ENCODE measurements at places on chromosomes 1 and 21.
A peak's percentile ranks its signal among the peaks of the same experiment; 100 is the strongest.

DNA sequence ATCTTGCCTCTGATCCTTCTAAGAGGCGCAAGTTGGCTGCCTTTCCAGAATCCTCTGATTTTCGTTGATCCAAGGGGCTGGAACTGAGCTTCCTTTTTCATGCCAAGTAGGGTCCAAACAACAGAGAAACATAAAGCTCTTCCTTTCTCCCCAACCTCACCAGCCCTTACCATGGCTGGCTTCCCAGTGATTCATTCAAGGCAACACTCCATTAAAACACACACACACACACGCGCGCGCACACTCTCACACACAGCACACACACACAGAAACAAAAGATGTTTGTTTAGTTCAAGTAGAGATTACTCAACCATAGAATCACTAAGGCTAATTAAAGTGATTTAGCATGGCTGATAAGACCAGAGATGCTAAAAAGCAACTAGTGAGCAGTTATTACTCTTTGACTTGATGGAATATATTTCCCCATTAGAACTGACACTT lies 13.0 kb upstream of the GUCA2A start:
- DNase-seq, result peak; percentile 74

DNA sequence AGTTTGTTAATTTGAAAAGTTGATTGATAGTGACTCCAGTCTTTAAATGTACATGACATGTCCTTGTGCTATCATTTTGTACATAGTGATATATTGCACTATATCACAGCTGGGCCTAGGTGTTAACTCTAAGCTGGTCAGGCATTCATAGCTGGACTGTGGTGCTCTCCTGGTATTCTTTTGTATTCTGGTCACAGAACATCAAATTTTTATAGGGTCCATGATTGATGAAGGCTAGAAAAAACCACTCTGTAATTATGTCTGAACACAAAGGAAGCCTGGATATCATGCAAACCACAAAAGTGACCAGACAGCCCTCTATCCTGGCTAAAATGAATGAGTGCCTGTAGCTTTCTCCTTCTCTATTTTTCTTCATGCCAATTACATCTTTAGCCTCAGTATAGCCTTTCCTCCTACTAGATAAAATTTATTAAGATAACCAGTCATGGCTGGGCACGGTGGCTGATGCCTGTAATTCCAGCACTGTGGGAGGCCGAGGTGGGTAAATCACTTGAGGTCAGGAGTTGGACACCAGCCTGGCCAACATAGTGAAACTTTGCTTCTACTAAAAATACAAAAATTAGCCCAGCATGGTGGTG lies 134.9 kb upstream of the B3GALT2 start:
- DNase-seq, result peak; percentile 70

DNA sequence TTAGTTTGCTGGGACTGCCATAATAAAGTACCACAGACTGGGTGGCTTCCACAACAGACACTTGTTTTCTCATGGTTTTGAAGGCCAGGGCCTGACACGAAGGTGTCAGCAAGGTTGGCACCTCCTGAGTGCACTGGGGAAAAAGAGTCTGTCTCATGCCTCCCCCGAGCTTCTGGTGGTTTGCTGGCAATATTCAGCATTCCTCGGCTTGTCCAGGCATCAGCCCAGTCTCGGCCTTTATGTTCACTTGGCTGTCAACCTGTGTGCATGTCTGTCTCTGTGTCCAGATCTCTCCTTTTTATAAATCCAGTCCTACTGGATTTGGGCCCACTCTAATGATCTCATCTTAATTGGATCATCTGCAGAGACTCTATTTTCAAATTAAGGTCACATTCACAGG lies 72.6 kb downstream of the DOP1B start:
- DNase-seq, result no peak

DNA sequence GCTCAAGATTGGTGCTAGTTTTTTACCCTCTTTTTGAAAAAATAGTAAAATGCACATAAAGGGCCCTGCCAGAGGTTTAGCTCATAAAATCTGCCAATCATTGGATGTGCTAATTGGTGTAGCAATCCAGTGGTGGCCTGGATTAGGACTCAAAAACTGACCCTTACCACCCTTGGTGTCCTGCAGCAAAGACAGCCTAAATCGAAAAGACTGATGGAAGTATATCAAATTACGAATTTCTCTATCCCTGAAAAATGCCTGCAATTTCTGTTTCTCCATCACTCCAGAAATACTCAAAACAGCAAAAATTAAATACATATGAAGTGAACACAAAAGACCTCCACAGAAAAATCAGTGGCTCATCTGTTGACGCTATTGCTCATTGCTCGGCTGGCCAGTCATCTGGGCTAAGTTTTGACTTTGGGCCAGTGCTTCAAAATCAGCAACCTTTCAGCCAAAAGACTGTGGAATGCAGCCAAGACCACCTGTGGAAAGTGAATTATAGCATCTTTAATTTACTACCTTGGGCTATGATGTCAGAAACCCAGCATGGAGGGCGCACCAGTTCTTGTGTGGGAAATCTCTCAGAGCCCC lies 30.0 kb downstream of the WLS start:
- peak; percentile 81 for DNase-seq

DNA sequence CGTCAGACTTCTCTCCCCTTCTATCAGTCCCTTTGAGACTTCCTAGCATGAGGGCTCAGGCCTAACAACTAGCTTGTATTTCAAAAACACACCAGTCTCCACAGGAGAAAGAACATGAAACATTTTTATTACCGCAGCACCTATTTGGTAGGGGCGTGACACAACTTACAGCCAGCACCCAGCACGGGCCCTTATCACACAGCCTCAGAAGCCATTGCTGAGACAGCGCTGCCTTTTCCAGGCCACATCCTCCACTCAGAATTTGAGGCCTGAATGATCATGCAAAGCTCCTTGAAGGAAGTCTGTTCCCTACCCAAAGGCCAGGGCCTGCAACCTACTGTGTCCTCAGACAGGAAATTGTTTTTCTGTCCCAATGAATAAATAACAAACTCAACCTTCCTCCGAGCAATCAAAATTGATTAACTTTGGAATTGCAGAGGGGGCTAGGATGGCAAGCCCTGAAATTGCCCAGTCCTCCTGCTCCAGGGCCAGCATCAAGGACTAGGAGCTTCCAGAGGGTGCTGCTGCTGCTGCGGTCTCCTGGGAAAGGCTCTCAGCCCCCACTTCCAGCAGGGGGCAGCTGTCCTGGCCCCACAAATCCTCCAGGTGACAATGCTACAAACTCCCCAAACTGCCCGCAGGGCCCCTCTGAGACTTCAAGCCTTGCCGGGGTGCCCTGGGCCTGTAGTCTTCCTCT lies 94.3 kb upstream of the GALNT2 start:
- DNase-seq, result no peak

GRCh38 chr1:19429611-19430010 lies 55.7 kb downstream of the CAPZB start:
- DNase-seq, result no peak

GRCh38 chr1:156624814-156625435 lies 5.7 kb downstream of the HAPLN2 start:
- no peak for DNase-seq

- no peak for DNase-seq
Observed at GRCh38 chr21:19123525-19123924, 719.9 kb upstream of the TMPRSS15 start.

DNA sequence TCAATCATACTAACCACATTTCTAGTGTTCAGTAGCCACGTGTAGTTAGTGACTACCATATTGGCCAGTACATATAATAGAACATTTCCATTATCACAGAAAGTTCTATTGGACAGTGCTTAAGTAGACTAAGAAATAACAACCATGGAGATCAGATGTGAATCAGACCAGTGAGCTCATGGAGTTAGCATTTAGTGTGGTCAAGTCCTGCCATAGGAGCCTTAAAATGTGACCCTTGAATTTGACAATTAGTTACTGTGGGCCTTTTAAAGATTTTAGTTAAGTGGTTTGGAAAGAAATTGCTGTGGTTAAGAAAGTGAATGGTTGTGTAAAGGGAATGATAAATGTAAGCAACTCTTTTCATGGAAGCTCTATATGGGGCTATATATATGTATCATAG lies 123.4 kb downstream of the POU2F1 start:
- DNase-seq, result peak; percentile 37

DNA sequence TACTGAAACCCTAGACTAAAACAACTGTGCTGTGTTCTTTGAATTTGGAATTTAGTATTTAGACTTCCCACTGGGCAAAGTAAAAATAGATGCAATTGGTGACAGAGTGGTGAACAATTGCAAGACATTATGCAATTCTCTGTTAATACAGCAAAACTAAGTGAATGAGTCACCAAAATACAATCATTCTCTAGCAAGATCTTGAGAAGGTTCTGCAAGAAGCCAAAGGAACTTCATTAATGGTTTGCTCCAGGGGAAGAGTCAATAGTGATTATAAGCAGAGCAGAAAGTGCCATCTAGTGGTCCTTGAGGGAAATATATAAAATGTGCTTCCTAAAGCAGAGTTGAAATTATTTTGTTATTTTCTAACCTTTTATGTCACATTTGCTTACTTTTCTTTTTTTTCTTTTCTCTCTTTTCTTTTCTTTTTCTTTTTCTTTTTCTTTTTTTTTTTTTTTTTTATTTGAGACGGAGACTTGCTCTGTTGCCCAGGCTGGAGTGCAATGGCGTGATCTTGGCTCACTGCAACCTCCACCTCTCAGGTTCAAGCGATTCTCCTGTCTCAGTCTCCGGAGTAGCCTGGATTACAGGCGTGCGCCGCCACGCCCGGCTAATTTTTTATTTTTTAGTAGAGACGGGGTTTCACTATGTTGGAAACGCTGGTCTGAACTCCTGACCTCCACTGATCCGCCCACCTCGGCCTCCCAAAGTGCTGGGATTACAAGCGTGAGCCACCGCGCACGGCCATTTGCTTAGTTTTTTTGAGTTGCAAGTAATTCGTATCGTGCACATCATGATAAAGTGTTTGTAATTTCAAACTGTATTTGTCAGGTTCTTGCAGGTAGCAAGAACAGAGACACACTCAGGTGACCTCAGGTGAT lies 99.2 kb downstream of the CTH start:
- DNase-seq, result peak; percentile 94

GRCh38 chr1:84642774-84643173 lies 47.5 kb downstream of the SSX2IP start:
- no peak for DNase-seq

GRCh38 chr1:234188454-234188792 lies 184.8 kb upstream of the COA6 start:
- no peak for DNase-seq

GRCh38 chr1:53091841-53092645 lies 30.0 kb downstream of the PODN start:
- DNase-seq, result peak; percentile 22

- no peak for DNase-seq
Observed at GRCh38 chr1:209130886-209131285, 452.6 kb upstream of the CAMK1G start.

DNA sequence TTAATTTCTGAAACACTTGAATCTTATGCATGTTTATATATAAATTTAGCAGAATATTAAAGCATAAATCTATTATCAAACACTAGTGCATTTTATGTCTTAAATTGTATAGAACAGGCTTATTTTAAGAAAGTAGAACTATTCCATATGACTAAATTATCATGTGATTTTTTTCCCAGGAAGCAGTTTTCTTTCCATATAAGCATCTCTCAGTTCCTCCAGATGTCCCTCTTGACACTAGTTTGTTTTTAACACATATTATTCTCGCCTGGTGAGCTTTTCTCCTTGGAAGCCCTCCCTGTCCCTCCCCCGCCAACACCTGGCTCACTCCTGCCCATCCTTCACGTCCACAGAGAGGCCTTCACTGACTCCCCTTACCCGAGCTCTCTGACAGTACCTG lies 48.3 kb upstream of the BCAR3 start:
- no peak for DNase-seq

DNA sequence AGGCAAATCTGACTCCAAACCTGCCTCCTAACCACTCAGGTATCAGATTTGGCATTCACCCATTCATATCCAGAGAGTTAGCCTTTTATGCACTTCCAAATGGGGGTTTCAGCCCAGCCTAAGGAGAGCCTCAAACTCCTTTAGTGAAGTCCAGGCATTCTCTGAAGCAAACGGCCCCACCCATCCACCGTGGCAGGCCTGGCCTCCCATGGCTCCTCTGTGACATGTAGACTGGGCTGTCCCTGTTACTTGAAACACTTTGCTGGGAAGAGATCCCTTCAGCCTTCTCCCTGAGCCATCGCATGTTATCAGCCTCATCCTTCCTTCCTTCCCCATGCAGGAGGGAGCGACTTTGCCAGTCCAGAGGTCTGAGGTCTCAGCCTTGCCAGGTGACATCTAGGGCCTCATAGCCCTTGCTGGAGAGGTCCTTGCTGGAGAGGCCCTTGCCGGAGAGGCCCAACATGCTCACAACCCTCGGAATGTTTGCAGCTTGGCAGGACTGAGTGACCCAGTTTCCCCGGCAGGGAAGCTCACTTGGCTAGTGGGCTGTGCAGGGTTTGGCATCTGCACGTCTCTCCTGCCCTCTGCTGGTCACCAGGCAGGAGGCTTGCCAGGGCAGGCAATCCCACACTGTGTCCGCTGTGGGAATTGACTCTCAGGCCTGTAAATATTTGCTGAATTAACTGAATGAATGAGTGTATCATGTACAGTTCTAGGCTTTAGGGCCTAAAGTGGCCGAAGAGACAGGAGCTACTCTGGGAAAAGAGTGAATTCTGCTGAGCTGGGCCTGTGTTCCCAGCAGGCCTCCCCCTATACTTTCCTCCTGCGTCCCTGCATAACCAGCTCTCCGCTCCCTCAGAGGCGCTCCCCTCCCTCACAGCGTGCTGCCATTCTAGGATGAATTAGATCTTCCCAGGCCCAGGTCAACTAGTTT lies 26.7 kb upstream of the RBM15 start:
- peak; percentile 75 for DNase-seq

DNA sequence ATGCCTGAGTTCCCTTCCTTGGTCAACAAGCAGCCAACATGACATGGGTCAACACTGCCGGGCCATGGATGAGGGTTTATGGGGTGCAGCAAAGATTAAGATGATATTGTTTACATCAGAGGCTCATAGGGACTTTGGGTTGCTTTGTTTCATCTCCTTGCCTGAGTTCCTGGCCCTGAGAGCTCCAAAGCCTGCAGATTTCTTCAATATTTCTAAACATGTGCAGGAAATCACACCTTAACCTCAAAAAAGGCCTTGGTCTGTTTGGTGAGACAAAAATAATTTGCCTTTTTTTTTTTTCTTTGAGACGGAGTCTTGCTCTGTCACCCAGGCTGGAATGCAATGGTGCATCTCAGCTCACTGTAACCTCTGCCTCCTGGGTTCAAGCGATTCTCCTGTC lies 876 bp downstream of the SLAMF8 start:
- DNase-seq, result no peak

GRCh38 chr1:184373155-184373554 lies 13.7 kb upstream of the C1orf21 start:
- DNase-seq, result no peak

DNA sequence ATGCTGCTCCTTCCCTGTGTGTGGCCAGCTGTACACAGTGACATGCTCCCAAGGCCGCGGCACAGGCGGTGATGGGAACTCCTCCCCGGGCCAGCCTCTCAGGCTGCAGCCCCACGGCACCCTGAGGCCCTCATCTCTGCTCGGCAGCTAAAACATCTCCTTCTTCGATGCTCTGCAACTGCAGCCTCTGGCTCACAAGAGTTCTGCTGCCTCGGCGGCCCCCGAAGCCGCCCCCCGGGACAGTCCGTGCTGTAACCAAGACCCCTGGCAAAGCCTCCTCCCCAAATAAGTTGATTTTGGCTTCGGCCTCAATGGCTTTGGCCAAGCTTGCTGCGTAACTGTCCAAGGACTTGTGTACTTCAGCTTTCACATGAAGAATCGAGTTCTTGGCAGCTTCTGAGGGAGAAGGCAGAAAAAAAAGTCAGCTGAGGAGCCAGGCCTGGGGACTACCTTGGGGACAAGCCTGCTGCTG lies 51.3 kb downstream of the GPR161 start:
- no peak for DNase-seq
